CD8-positive, alpha-beta memory T cell (primary cell): ENCODE measurements at places on chromosomes 16 and 17. TPM values are rescaled to one million over a fixed set of nuclear protein-coding genes. Genes with fewer than 3 reads are reported as not detected.

DNA sequence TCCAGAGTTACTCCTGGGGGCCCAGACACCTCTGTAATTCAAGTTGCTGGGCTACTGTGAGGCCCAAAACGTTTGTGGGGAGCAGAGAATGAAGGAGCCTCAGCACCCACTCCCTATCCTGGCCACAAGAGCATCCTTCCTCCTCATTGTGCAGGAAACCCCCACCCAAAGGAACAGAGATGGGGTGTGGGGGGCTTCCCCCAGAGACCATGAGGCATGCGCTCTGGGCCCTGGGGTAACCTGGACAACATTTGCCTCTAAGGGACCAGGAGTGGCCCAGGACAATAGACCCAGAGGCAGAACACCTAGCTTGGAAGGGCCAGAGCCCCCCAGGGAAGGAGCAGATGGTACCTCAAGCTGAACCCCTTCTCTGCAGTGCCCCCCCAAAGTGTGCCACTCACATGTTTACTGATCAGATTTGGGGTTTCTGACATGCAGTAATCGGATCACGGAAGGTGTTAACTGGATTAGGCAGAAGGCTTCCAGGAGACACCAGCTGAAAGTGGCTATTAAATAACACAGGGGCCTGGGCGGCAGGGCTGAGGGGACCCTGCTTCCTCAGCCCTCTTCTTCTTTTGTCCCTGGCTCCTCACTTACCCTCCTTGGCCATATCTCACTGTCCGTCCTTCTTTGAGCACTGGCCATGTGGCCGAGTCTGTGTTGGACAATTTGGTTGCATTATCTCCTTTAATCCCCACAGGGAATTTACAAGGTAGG, 50.8 kb downstream of the SDK2 start:
- no peak for DNase-seq

DNA sequence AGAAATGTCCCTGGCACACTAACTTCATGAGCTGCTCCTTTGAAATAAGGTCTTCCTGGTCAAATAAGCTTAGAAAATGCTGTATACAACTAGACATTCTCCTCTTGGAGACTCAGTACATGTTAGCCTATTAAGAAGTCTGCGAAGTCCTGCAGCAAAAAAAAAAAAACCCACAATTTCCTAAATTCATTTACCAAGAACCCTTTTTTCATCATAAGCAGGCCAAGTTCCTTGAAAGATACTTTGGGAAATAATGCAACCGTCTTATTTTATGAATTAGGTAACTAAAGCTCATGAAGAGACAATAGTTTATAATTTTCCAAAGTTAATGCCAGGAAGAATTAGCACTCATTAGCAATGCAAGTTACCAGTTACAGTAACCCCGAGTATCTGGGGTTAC, 49.0 kb upstream of the HAS3 start:
- no peak for DNase-seq

DNA sequence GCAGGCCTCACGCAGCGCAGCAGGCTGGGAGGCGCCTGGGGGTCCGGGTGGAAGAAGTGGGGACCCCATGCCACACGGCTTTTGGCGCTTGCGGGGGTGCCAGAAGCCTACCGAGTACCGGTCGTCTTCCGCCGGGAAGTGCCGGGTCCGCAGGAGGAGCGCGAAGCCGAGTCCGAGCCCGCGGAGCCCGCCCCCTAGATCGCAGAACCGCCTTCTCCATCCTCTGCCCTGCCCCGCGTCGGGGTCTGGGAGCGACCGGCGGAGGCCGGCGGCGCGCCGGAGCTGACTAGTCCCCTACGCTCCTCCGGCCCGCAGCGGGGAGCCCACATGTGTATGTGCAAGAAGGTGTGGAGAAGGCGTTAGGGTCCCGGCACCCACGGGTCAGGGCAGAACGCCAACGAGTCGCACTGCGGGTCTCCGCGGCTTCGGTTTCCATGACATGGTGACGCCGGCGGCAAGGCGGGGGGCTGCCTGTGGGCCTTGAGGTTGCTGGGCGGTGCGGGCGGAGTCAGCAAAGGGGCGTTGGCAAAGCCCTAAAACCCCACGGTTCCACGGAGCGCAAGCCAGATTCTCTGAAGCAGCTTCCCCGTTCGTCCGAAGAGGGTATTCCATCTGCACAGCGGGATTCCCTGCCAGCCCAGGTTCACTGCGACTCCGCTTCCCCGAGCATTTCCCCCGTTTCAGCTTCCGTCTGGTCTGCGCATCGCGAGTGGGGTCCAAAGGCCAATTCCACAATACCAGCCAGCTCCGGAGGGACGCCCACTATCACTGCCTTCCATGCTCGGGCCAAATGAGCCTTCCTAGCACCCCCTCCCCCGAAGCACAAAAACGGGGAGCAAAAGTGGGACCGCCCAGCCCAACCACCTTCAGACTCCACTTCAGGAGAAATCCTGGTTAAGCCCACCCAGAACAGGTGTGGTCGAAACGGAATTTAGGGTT, 2.3 kb upstream of the LHX1 start:
- no peak for DNase-seq

- DNase-seq, result no peak
Measured at GRCh38 chr16:27405546-27406451, 3.8 kb downstream of the IL21R start.

DNA sequence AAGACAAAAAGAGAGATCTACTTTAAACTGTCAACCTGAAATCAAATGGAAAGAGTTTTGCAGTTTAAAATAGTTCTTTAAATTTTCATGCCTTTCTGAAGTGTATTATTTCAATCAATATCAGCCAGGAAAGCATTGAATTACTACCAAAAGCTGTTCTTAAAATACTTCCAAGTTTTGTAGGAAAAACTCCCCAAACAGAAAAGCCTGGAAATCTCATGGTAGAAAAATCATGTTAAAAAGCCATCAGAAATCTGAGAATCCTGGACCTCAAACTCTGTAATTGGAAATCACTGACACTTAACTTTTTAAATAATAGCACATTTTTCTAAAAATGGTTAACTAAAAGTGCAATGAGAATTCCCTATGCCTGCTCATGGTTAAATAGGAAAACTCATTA, 63.3 kb upstream of the CNTNAP4 start:
- no peak for DNase-seq

- DNase-seq, result no peak
Measured at GRCh38 chr17:66464921-66465320, 162.5 kb downstream of the PRKCA start.

GRCh38 chr16:53803451-53803850, 99.5 kb downstream of the FTO start:
- no peak for DNase-seq

GRCh38 chr17:70181376-70181775, 12.0 kb downstream of the KCNJ2 start:
- no peak for DNase-seq

DNA sequence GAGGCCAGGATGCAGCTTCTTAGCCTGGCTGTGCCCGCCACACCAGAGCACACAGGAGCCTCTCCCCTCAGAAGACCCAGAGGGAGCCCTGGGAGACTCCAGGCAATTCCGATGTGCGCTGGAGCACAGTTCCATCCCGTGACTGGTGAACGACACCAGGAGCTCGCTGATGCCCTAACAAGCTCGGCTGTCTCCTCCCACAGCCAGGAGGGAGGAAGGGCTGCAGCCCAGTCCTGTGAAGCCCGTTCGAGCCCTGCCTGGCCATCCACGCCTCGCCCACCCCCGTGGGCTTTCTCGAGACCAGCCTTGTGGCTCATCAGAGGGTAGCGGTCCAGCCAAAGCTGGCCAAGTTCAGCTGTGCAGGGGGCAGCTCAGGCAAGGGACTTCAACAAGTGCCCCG, 21.8 kb upstream of the RASD1 start:
- DNase-seq, result no peak

CDH1 gene
- 0.37 TPM for total RNA-seq

BAIAP3 gene
- 7.5 TPM for total RNA-seq

OR1A1 gene
- total RNA-seq, result not detected

TMEM88 gene
- 5.5 TPM for total RNA-seq

NPIPA8 gene
- 18.7 TPM for total RNA-seq
